ENCODE measurements at places on chromosomes 16 and 17. TPM values are rescaled to one million over a fixed set of nuclear protein-coding genes. Genes with fewer than 3 reads are reported as not detected.

ABI3 gene
- 4.4 TPM for total RNA-seq

TBC1D28 gene
- total RNA-seq, result not detected

C17orf67 gene
- total RNA-seq, result 1.3 TPM

ZNF286A gene
- 3.2 TPM for total RNA-seq

AHSP gene
- not detected for total RNA-seq

SYT17 gene
- 19.5 TPM for total RNA-seq

PPY gene
- total RNA-seq, result not detected

SULT1A2 gene
- total RNA-seq, result 5.0 TPM

NGFR gene
- 3.3 TPM for total RNA-seq

MARF1 gene
- total RNA-seq, result 52.6 TPM

PLSCR3 gene
- total RNA-seq, result 16.5 TPM

PABPN1L gene
- total RNA-seq, result not detected

GGT6 gene
- total RNA-seq, result 270 TPM

MPV17L gene
- total RNA-seq, result 0.37 TPM

SSTR5 gene
- total RNA-seq, result not detected

PLLP gene
- total RNA-seq, result 11.5 TPM

CIBAR2 gene
- not detected for total RNA-seq

CACNG5 gene
- not detected for total RNA-seq

CMIP gene
- total RNA-seq, result 49.5 TPM
